Activated CD8-positive, alpha-beta memory T cell treated with anti-CD3 and anti-CD28 coated beads, Interleukin-2, amount 50 U/mL, for 4 hours (primary cell): ENCODE measurements at places on chromosomes 13 and 19.

DNA sequence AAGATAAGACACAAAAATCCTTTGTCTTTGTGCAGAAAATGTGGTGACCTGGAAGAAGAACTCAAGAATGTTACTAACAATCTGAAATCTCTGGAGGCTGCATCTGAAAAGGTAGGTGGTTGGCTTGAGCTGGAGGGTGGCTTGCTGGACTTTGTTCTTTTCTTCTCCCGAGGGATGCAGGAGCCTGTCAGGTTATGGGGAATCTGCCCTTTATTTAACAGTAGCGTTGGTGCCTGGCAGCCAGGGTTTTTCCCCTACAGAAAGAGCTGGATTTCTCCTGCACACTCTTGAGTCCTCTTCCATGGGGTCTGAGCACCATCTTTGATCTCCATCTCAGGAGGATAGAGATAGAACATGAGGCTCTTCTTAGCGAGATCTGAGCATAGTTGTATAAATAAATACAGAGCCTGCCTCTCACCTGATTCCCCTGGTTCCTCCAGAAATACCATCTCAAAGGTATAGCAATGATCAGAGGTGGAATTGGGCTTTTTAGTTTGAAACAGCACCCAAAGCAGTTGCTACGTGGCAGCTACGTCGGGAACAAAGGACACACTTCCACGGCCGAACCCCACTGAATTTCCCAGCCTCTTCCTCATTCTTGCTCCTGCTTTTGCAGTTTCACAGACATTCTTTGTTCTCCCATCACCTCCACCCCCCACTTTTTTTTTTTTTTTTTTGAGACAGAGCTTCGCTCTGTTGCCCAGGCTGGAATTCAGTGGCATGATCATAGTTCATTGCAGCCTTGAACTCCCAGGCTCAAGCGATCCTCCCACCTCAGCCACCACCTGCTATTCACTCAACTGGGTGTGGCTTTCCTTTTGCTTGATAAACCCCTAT lies 12.9 kb downstream of the TPM4 start:
- no peak for DNase-seq

DNA sequence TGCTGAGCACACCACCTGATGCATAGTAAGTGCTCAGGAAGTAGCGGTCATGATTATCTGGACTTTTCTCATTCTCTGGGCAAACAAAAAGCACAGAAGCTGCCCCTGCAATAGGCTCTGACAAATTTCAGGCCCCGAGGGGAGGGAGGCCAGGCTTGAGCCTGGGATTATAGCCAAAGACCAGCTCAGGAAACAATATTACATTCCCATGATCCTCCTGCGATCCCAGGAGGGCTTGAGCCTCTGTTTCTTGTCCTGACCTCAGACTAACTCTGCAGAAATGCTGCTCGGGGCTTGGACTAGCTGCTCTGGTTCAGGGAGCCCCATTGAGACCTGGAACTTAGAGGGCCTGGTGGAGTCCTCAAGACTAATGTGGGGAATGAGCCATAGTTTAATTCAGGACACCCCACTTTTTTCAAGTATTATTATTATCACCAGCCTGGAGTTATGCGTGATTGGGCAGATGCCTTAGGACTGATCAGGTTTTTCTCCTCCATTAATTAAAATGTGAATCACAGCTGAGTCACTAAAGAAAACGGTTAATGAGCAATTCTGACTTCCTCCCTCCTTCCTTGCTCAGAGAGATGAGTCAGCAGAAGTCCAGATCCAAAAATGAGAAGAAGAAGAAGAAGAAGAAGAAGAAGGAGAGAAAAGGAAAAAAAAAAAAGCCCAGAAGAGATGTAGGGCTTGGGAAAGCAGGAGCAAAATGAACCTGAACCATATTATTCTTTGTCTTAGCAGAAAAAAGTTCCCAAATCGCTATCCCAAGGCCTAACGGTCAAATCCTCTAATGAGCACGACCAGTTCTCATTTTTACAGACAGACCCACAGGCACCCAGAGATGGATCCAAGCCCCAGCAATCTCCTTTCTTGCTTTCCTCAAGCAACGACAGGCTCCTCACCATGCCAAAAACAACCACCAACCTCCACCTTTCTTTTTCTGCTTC lies 107.2 kb downstream of the CACNA1A start:
- no peak for DNase-seq

DNA sequence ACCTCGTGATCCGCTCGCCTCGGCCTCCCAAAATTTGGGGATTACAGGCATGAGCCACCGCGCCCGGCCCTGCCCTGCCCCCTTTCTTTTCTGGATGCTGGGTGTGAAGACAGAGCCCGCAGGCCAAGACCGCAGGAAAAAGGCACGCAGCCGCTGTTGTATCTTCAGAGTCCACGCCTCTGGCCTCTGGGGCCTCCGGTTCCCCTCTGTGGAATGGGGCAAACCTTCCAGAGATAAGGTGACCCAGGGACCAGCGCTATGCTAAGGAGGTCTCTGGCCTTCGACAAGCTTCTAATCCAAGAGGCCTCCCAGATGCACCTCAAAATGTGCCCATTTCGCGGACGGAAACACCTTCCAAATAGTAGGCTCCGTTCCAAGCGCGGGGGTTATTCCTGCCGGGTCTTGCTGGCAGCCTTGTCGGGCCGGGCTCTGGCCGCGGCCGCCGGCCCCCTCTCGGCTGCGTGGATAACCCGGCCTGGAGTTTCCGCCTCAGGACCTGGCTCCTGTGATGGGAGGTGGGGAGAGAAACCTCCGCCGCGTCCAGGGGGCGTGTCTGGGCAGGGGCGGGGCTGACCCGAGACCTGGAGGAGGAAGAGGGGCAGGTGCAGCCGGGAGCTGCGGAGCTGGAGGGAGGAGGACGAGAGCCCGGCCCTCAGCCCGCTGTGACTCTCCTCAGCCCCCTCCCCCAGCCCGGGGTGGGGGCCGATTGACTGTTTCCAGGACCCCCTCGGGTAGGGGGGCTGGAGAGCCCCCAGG lies 13.1 kb downstream of the TJP3 start:
- DNase-seq: peak; percentile 85

DNA sequence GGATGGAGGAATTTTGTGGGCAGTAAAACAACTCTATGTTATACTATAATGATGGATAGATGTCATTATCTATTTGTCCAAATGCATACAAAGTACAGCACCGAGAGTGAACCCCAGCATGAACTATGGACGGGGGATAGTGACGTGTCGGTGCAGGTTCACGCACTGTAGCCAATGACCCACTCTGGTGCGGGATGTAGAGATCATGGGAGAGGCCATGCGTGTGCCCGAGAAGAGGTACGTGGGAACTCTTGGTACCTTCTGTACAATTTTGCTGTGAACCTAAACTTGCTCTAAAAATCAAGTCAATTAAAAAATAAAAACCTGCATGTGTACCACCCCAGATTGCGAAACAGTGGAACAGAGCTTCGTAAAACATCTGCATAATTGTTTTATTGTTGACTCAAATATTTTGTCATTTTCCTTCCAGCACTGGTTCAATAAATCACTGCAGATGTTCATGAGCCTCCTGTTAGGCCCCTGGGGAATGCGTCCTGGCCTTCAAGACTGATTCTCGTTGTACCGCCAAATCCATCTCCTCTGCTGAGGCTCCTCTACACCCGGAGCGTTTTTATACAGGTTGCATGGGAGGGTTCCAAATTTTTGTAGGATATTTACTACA lies 30.9 kb downstream of the COL4A1 start:
- DNase-seq: no peak

DNA sequence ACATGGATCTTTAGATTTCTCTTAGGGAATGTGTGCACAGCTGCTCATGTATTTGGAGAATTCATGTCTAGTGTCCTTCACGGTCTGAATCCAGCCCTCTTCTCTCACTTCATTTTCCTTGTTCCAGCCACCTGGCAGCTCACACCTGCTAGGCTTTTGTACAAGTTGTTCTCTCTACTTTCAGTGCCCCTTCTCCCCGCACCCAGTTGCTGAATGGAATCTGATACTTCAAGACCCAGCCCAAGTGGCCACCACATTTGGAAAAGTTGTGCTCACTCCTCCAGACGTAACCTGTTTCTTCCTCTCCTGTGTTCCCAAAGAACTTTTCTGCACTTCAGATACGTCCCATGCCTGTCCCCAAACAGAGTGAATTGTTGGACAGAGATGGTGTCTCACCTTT lies 235.6 kb downstream of the SHISA2 start:
- DNase-seq: no peak

DNA sequence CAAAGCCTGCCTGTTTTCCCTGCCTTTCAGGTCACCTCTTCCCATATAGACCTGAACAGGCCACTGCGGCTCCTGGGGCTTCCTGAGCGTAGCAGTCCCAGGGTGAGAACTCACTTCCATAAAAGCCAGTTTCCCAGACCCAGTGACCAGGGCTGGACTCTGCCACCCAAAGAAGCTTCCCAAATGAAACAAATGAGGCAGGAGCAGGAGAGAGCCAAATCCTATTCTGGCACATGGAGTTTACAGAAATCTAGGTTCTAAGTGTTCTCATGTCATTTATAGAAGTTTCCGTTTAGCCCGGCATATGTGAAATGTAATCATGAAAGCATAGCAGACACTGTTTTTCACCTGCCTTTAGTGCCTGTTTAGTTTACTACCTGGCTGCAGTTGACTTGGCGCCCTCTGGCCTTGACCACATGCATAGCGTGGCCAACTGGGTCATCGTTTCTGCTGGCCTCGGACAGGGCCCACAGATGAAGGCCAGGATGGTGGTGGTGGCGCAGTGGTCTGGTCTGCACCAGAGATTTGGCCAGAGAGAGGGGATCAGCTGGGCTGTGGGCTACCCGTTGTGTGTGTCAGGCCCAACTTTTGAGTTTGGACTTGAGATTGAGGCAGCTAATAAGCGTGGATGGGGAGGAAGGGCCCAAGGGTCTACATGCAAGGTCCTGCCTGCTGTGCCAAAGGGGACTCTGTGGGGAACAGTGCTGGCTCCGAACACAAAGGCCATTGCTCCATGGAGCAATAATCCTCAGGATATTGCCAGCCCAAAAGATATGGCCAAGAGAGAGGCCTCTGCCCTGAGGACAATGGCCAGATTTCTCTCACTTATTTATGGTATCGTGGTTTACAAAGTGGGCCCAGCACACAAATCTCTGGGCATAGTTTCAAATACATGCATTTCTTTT lies 43.3 kb downstream of the NFIX start:
- no peak for DNase-seq

- no peak for DNase-seq
Observed at GRCh38 chr13:109162248-109163036, 533.0 kb downstream of the MYO16 start.

DNA sequence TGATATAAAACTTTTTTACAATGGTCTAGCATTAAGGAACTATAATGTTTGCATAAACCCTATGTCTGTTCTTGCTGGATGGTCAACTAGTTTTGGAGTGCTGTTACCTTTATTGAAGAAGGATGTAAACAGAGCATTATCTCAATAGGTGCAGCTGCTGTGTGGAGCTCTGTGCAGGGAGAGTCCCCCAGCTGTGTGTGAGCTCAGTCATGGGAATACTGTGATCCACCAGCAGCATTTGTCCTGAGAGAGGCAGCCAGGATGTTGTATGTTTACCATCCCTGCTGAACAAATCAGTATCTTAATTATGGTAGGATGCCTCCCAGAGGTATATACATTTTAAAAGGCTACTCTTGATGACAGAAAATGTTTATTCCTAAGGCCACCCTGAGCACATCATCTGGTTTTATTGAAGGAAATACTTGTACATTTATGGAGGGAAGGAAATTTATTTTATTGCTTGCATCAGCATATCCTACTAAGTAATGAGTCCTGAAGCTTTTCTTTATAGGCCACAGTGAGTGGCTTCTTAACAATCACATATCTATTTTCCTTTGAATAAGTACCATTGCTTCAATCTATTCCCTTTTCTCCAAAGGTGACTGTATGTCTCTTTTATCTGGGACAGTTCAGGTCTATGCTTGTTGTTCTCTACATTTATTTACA lies 11.7 kb downstream of the RAP2A start:
- no peak for DNase-seq

GRCh38 chr19:30215248-30215647 lies 156.9 kb upstream of the ZNF536 start:
- no peak for DNase-seq

DNA sequence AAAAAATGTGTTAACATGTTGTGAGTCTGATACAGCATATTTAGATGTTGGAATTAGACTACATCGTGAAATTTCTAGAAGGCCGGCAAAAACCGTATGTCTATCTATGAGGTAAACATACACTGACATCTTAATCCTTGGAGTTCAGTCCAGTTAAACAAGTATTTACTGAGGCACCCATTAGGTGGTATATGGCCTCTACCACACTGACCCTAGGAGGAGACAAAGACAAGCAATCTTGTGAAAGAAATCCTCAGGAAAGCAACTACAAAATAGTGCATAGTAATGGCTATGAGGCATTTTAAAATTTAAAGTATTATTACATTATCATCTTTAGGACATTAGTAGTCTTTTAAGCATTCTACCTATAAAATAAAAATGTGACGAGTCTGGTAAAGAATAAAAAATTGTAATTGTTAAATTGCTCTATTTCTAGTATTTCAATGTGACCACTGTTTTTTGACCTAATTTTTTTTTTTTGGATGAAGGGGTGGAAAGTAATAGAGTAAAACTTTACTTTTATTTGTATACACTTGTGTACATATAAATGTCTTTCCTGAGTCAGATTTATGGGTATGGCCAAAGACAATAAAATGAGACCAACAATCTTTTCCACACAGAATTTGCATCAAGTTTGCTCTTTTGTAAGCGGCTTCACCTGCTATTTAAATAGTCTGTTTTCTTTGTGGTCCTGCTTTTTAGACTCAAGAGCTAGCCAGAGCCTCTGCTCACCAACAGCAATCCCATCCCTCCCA lies 50.5 kb downstream of the KATNAL1 start:
- no peak for DNase-seq

DNA sequence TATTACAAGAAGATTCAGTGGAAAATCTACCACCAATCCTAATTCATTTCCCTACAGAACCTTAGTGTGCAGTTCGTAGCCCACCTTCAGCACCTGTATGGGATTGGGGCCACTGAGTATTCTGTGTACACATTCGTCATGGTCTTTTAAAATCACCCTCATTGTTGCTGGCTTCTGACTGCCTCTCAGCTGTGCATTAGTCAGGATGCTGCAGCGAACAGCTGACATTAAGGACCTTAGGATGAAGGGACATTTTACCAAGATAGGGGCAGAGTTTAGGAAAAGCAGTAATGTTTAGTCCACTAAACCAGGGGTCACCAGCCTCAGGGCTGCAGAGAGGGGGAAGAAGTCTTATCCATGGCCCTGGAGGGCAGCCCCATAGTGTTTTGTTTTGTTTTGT lies 176.5 kb downstream of the COL4A1 start:
- DNase-seq: no peak

GRCh38 chr19:3098515-3099346 lies 4.6 kb downstream of the GNA11 start:
- DNase-seq: no peak

- DNase-seq: no peak
Observed at GRCh38 chr13:52850396-52851136, 2.1 kb upstream of the PCDH8 start.

DNA sequence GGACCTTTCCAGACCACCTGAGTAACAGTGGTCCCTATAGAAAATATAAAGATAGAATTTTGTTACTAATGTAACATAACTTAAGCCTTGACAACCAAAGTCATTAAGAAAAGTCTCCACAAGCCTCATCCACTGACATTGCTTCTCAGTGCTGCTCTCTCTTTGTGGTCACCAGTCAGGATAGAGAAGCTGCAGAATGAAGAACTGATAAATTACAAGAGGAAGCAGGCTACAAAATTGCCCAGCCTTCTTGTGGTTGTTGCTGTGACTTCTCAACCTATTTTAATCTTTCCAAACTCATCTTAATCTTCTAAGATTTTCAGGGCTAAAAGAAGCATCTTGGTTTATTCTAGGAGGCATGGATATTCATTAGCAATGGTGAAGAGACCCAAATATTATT lies 343.8 kb downstream of the MZT1 start:
- no peak for DNase-seq

GRCh38 chr19:10237702-10238101 lies 6.6 kb upstream of the S1PR2 start:
- no peak for DNase-seq

- no peak for DNase-seq
Observed at GRCh38 chr19:35257113-35257461, 8.3 kb downstream of the LSR start.
